ENCODE measurements at places on chromosomes 5 and 9. TPM values are rescaled to one million over a fixed set of nuclear protein-coding genes. Genes with fewer than 3 reads are reported as not detected.

DNA sequence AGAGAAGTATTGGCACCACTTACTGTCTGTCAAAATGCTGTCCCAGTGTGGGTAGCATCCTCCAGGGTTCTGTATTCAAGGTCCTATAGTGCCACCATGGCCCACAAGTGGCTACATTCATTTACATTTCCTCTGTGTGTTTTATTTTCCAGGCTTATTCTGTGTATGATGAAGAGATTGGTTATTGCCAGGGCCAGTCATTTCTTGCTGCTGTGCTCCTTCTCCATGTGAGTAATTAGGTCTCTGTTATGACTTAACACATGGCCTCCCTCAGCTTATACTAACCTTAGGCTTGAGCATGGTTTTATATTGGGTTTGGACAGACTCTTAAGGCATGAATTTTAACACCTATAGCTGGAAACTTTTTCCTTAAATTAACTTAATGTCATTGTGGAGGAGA is 36.7 kb downstream of the GPR21 start:
- no peaks in the 10 kb centered on the region for H3K27me3 ChIP-seq
- H3K36me3 ChIP-seq: no peaks in the 10 kb centered on the region
- no peak overlapping the region for H3K4me3 ChIP-seq
- DNase-seq: no peak
- H3K4me1 ChIP-seq: no peaks in the 10 kb centered on the region

The RGS7BP gene
- 2.5 TPM for total RNA-seq

The SLC34A1 gene
- total RNA-seq: not detected

The DEPDC1B gene
- total RNA-seq: 10.7 TPM

The CD72 gene
- 4.1 TPM for total RNA-seq

Measured in Peyer's patch (tissue), 4 donors.